NCI-H1436 treated with DMSO at 0.1 percent for 48 hours (cell line): ENCODE measurements at places on chromosomes 1 and 21.

- no peak for DNase-seq
These were observed 55.7 kb upstream of the ETV3 start for GRCh38 chr1:157193702-157194391.

DNA sequence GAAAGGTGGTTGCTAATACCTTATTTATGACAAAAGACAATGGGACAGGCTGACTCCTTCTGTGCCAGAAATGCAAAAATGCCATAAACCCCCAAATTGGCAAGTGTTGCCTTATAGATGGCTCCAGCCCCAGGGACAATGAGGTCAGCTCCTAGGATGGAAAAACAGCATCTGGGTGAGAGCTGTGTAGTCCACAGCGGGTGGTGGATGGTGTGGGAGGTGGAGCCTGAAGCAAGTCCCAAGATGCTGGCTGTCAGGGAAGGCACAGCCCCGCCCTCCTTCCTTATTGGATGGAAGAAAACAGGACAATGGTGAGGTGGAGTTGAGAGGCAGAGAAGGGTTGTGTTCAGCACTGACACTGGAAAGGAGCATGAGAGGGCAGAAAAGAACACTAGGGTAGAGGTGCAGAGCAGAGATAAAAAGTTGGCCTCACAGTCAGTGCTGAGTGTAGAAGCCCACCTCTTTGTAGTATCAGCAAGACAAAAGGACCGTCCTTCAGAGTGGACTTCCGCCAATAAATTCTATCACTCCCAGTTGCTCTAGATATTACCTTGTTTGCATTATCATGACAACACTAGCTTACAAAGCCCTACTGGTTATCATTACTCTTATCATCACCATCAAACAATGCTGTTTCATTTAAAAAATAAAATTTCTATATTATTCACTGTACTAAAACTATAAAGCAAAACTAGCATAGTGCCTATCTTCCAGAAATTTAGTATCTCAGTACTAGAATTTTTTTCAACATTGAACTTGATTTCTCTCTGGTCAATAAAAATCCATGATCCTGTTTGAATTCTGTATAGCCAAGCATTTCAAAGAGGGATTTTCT, 3.7 kb upstream of the SDE2 start:
- peak; percentile 86 for DNase-seq

- no peak for DNase-seq
These were observed 25.6 kb downstream of the MIS18A start for GRCh38 chr21:32253215-32253641.

DNA sequence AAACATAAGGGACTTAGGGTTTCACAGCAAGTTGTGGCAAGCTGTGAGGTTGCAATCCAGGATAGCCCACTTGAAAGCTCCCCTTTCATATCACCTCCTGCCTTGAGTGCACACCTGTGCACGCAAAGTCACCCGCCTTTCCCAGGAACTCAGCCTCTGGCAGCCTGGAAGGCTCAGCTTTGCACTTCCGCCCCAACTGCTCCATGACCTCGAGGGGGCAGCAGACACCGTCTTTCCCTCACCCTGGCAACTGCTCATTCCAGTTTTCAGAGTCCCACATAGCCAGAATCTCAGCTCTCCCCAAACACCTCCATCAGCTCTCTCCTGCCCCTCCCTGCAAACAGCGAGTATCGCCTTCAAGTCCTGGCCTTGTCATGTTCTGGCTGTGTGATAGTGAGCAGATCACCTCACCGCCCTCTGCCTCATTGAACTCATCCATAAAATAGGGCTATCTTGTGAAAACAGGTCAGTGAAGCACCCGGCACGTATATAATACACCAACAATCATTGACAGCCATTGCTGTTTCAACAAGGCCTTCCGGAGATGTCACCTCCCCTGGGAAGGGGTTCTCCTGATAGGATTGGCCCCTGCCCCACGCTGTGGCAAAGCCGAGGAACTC, 32.2 kb upstream of the EPB41 start:
- peak; percentile 67 for DNase-seq

GRCh38 chr1:66315671-66316070, 218.3 kb upstream of the SGIP1 start:
- no peak for DNase-seq

DNA sequence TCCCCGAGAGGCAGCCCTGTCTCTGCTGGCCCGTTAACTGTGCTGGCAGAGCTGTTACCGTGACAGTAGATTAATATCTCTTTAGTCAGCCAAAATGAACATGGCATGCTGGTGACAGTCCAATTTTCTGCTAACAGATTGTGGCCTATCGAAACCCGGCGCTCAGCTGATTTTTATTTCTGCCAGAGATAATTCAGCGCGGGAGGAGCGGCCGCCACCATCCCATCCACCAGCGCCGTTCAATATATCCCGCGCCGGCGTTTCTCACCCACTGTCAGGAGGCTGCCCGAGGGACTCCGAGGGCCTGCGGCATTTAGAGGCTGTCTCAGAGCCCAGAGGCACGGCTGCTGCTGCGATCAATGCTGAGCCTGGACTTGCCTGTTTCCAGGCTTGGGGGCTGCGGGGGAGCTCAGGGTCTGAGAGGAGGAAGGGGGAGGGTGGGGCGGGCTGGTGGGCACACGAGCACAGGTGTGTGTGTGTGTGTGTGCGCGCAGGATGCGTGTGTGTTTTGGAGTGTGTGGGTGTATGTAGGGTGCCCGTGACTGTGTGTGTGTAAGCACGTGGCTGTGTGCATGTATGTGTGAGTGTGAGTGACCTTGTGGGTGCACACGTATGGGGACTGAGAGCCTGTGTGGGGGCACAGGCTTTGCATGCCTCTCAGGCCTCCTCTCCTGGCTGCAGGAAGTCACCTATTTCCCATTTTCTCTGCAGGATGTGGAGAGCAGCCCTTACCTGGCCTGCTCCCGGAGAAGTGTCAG, 109.7 kb upstream of the ACTRT2 start:
- no peak for DNase-seq

DNA sequence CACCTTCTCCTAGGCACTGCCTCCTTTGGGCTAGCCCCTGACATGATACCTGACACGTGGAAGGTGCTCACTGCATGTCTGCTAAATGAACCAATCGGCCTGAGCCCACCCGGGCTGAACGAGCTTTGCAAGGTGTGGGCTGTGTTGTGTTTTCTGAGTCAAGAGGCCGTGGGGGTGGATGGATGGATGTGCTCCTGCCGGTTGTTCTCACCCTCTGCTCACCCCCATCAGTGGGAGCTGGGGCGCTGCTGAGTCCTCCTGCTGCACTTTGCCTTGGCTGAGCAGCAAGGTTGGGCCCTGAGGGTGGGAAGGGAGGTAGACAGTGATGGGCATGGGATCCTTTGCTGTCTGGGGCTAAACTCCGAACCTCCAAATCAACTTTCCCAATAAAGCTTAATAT, 6.7 kb upstream of the CACNA1E start:
- no peak for DNase-seq

DNA sequence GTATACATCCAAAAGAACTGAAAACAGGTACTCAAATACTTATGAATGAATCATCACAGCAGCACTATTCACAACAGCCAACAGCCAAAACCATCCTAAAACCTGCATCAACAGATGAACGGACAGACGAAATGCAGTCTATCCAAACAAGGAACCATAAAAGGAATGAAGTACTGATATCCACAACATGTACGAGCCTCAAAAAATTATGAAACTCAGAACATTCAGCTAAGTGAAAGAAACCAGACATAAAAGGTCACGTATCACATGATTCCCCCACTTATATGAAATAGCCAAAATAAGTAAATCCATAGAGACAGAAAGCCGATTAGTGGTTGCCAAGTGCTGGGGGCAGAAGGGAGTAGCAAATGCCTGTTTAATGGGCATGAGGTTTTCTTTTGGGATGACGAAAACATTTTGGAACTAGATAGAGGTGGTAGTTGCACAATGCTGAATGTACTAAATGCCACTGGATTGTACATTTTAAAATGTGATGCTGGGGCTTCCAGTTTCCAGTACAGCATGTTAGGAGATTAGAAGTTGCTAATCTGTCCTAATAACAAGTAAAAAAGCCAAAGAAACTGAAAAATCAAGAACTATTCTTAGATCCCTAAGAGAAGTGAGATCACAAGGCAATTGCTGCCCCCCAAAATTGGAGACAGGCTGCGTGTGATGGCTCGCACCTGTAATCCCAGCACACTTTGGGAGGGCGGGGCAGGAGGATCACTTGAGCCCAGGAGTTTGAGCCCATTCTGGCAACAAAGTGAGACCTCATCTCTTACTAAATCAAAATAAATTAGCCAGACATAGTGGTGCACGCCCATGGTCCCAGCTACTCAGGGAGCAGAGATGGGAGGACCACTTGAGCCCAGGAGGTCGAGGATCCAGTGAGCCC, 25.3 kb downstream of the CLSTN1 start:
- no peak for DNase-seq

- no peak for DNase-seq
These were observed 11.0 kb downstream of the FAM163A start for GRCh38 chr1:179754041-179754624.

GRCh38 chr21:27776925-27777553, 810.2 kb upstream of the ADAMTS5 start:
- DNase-seq = no peak

- DNase-seq = no peak
These were observed 40.7 kb upstream of the DHCR24 start for GRCh38 chr1:54927472-54928240.

GRCh38 chr1:31376375-31377134, 3.7 kb upstream of the FABP3 start:
- DNase-seq = no peak

DNA sequence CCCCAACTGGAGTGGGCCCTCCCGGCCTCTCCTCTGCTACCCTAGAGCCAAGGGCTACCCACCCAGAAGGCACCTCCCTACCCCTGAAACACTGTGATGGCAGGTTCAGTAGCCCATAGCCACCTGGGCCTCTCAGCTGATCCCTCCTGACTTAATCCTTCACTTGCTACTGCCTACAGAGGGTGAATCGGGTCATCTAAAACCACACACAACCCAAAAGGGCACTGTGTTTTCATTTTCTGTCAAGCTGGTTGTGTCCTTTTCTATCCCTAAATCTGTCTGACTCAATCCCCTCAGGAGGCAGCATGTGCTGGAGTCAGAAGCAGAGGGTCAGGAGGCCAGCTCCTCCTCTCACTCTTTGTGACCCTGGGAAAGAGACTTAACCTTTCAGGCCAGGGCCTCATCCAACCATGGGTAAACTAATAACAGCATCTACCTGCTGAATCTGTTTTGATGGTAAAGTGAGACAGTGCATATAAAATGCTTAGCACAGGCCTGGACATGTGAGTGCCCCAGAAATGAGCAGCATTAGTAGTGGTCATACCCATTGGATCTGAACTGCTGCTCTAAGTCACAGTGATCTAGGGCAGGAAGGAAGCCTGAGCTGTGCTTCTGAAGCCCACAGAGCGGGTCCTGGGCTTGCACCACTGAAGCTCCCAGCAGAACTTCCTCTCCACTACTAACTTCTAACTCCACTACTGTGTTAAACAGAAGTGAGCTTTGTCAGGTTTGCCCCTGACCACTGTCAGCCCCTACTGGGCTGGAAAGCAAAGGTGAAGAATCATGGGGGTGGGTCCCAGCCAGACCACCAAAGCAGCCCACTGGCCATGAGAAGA, 11.0 kb downstream of the PMVK start:
- no peak for DNase-seq

- no peak for DNase-seq
These were observed at the start of gene ZBTB8A for GRCh38 chr1:32538887-32539583. TSS of gene ZBTB8A (plus strand) at chr1:32539427. CDS start at chr1:32592932, 53,505 bp downstream.

DNA sequence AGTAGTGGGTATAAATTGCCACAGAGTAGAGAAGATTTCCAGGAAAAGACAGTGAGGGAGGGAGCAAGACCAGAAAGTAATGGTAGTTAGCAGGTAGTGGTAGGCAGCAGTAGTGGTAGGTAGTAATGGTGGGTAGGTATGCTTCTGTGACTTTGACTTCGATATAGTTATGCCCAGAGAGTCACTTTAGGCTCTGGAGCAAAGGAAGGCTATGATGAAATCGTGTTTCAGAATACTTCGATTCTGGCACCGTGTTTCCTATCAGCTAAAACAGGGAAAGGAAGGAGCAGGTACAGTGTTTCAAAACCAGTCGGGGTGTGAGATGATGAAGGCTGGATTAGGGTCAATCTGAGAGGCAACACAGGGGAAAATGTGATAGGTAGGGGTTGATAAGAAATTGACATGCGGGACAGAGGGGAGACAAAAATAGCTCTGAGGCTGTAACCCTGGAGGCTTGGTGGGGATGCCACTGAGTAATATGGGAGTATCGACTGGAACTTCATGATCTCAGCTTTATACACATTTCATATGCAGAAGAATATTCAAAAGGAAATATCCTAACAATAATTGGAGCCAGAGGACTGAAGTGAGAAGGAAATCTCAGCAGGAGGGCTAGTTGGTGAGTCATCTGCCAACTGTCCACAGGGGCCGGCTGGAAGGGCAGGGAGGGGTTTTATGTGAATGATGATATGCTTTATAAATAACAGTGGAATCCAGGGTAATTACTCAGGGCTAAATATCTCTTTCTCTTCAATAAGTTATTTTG, 25.2 kb upstream of the TRIM45 start:
- DNase-seq = no peak

GRCh38 chr1:32247452-32247851, 430 bp downstream of the FAM167B start:
- no peak for DNase-seq

GRCh38 chr1:163401211-163401610, 79.5 kb downstream of the NUF2 start:
- DNase-seq = no peak

DNA sequence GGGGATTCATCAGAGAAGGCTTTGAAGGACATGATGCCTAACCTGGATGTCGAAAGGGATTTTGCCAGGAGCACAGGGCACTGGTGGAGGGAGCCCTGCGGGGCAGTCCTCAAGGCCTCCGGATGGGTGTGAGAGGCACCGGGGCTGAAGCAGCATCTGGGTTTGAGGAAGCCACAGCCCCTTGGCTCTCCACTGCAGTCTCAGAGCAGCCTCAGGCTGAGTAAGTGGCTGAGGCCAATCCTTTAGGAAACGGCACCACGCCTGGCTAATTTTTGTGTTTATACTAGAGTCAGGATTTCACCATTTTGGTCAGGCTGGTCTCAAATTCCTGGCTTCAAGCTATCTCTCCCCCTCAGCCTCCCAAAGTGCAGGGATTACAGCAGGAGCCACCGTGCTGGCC, 12.0 kb downstream of the ERVH48-1 start:
- DNase-seq = no peak

DNA sequence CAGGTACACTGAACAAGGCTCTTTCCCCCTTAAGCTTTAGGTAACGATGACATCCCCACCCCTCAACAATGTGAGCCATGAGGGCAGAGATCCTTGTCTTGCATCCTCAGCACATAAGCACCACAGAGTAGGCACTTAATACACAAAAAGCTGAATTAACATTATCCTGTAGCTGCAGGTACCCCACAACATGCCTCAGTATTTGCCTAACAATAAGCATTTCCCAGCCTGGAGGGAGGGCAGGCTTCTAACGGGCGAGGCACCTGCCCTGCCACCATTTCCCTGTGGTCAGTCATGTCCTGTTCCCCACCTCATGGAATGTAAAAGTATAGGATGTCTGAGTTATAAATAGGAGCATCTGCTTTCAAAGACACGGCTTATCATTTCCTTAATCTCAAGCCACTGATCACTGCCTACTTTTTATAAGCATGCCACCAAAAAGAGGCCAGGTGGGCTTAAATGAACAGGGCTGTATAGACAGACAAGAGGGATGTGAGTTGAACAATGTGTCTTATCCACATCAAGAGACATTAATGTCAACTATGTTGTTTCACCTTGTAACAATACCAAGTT, 3.4 kb downstream of the CAPZB start:
- no peak for DNase-seq
